ENCODE measurements at places on chromosomes 7 and 10. TPM values are rescaled to one million over a fixed set of nuclear protein-coding genes. Genes with fewer than 3 reads are reported as not detected.

DNA sequence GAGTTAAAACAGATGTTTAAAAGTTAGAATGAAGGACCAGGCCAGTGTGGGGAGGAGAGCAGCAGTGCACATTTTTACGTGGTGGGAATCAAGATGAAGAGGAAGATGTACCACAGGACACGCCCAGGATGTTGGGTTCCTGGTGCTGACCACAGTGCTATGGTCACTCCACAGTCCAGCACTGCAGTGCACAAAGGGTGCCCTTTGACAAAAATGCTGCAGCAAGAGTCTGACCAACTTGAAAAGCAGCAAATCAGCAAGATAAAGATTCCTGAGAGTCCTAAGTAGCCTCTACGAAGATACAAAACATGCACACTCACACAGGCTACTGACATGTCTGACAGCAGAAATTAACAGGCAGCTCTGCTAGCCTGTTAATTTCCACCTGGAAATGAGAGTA is 107.1 kb downstream of the PIP4K2A start:
- no peak for DNase-seq

GRCh38 chr7:47361236-47361635 is 220.7 kb downstream of the TNS3 start:
- DNase-seq, result no peak

DNA sequence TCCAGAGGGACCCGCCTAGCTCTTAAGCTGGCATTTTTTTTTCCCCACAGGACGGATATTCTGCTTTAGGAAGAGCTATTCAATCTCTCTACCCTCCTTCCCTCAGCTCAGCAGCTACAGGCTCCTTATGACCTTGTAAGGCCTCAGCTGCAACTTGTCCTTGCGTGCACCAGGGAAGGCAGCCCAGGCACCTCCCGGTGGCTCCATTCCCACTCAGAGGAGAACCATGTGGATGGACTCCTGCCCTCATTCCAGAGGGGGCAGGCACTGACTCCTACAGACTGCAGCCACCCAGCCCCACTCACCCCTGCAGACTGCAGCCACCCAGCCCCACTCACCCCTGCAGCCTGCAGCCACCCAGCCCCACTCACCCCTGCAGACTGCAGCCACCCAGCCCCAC is 73.7 kb downstream of the ITIH5 start:
- no peak for DNase-seq

- no peak for DNase-seq
Measured at GRCh38 chr10:1609648-1609970, 127.7 kb downstream of the ADARB2 start.

DNA sequence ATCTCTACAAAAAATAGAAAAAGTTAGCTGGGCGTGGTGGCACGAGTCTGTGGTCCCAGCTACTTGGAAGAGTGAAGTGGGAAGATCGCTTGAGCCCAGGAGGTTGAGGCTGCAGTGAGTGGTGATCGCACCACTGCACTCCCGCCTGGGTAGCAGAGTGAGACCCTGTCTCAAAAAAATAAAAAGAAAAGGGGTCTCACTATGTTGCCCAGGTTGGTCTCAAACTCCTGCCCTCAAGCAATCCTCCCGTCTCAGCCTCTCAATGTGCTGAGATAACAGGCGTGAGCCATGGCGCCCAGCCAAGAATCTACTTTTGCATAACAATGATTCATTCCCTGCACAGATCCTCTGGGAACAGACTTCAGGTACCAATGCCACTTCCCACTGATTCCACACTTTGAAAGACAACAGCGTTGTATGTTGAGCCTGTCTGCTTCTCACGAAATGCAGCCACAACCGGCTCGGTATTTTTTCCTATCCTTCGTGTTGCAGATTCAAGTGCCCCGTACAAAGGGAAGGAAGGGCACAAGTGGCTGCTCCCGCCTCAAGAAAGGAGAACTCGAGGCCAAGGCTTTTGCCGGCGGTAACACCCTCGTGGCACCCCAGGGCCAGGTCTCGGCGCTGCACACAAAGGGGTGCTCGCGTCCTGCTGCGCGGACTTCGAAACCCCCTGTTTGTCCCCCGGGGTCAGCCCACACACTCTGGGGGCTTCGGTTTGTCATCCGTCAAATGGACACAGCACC is 745 bp downstream of the DAGLB start:
- peak; percentile 54 for DNase-seq

DNA sequence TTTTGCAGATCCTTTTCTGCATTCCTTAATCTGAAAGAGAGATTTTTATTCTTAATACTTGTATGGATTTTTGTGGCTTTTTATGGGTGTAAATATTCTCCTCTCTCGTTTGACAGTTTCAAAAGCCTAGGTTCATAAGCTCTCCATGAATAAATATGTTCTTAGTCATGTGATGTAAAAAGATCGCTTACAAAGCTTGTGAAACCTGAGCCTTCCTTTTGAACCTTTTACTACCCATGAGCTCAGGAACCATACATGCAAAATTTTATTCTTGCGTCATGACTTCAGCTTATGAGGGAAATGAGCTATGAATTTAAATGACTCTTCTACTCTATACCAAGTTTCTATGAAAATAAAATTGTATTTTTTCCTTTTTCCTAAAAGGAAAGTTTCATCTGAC is 98.7 kb downstream of the POLL start:
- DNase-seq, result no peak

- no peak for DNase-seq
Measured at GRCh38 chr7:122136639-122137245, 7.3 kb downstream of the AASS start.

- DNase-seq, result no peak
Measured at GRCh38 chr10:132239126-132240031, 52.6 kb downstream of the DPYSL4 start.

HMX3 gene
- 0.34 TPM for total RNA-seq

PLA2G12B gene
- not detected for total RNA-seq

CALHM1 gene
- total RNA-seq, result not detected

All from CD4-positive, alpha-beta T cell (primary cell).